ENCODE measurements at places on chromosomes 1 and 21.

DNA sequence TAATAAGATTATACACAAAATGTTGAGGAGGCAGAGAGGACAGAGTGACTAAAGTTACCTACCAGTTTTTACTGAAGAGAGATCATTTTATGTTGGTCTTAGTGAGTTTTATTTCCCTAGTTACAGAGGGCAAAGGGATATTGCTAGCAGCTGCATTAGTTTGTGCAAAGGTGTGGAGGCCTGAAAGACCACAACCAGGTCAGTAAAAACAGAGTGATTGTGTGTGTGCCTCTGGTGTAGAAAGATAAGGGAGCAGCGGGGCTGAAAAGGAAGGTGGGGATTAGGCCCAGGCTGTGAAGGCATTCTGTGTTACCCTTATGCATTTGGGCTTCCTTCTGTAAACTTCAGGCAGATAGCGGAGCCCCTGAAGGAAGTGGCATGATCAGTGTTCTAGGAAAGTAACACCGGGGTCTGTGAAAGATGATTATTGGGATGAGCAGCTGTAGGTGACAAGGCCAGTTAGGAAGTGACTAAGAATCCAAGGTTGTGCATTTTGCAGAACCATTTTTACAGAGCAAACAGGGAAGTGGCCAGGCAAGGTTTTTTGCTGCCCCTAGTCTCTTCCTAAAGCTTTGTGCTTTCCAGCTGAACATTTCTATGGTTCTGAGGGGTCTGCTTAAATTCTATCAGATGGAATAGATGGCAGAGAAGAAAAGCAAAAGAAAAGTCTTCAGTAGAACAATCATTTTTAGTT, 3.7 kb downstream of the GADD45A start:
- DNase-seq = no peak

- no peak for DNase-seq
Observed at GRCh38 chr1:109634292-109634691, 14.7 kb downstream of the AMPD2 start.

GRCh38 chr1:169925505-169926482, 32.1 kb upstream of the SCYL3 start:
- DNase-seq = no peak

DNA sequence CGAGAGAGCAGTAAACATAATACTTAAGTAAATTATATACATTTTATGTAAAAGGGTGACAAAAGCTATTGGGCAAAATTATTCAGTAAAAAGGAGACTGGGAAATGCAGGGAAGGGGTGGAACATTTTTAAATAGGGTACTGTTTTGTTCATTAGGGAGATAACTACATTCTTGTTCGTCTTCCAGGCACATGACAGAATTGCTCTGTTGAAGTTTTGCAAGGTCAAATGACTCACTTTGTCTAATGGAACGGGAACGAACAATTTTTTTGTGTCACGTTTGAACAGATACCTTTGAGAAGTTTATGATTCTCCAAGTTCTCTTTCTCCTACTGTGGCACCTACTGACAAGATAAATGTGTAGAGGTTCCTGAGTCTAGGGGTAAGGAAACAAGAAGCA, 382.3 kb upstream of the ZRANB2 start:
- DNase-seq = no peak

DNA sequence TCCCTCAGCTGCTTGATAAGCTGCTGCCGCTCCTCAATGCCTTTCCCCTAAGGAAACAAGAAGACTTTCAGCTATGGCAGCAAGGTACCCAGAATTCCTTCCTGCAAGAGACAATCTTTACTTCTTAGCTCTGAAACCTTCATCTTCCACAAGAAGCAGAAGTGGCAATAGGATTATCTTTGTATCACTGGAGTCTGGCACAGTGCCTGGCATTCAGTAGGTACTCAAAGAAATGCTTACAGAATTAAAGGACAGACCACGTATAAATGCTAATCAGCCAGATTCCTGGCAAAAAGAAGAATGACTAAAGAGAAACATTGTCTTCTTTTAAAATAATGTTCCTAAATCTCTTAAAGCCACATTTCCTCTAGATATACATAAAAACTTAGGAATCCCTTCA, 43.7 kb downstream of the SLC27A3 start:
- no peak for DNase-seq

GRCh38 chr1:230693221-230693620, 20.7 kb downstream of the AGT start:
- DNase-seq = no peak

GRCh38 chr1:201874672-201875071, 14.0 kb upstream of the SHISA4 start:
- no peak for DNase-seq

GRCh38 chr1:88891951-88892340, 579 bp upstream of the GTF2B start:
- DNase-seq = no peak

Measured in activated CD4-positive, alpha-beta T cell treated with anti-CD3 and anti-CD28 coated beads for 4 hours (primary cell).